RWPE2 (cell line): ENCODE measurements at places on chromosomes 6 and 20.

DNA sequence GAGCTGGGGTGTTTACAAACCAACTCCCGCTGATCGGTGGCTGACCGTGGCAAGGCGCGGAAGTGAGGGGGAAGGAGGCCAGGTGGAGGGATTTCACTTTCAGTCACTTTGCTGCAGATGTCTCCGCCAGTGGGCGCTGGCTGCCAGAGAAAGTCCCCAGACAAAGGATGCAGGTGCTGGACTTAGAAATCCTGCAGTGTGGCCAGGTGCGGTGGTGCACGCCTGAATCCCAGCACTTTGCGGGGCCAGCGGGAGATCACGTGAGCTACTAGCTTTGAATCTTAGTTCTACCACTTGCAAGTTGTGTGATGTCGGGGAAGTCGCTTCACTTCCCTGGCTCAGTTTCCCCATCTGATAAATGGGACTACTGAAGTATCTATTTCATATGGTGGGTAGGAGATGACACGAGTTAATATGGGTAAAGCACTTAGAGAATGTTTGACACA is 180.4 kb downstream of the ZNF217 start:
- peaks cover 5% of the 10 kb centered on the region for H3K27me3 ChIP-seq
- no peak overlapping the region for H3K27ac ChIP-seq
- H3K4me3 ChIP-seq, result no peak overlapping the region
- H3K36me3 ChIP-seq, result no peaks in the 10 kb centered on the region
- no peak for DNase-seq

DNA sequence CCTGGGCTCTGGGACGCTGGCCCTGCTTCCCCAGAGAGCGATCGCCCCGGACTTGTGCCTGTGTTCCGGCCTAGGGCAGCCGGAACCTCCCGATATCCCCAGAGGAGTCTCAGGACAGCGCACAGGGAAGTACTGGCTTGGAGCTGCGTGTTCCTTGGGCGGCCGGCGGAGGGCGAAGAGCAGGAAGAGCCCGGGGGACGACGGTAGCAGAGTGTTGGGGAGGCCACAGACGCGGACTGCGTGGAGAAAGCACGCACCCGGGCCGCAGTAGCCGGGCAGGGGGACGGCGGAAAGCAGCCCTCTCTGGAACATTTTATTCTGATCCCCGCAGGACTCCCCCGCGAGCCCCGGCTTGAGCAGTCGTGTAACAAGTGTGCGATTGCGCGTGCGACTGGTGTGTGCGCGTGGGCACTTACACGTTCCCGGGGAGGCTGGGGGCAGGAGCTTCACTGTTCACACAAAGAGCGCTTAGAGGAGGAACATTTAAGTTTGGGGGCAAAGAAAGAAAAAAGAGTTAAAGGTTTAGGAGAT is 36.1 kb downstream of the NCR2 start:
- H3K27me3 ChIP-seq, result peaks cover 61% of the 10 kb centered on the region
- no peak overlapping the region for H3K4me3 ChIP-seq
- no peak for DNase-seq
- no peaks in the 10 kb centered on the region for H3K4me1 ChIP-seq

- no peaks in the 10 kb centered on the region for H3K27me3 ChIP-seq
- peaks cover 61% of the 10 kb centered on the region for H3K4me1 ChIP-seq
Observed at GRCh38 chr20:45041464-45042337, 59.2 kb downstream of the KCNS1 start.

DNA sequence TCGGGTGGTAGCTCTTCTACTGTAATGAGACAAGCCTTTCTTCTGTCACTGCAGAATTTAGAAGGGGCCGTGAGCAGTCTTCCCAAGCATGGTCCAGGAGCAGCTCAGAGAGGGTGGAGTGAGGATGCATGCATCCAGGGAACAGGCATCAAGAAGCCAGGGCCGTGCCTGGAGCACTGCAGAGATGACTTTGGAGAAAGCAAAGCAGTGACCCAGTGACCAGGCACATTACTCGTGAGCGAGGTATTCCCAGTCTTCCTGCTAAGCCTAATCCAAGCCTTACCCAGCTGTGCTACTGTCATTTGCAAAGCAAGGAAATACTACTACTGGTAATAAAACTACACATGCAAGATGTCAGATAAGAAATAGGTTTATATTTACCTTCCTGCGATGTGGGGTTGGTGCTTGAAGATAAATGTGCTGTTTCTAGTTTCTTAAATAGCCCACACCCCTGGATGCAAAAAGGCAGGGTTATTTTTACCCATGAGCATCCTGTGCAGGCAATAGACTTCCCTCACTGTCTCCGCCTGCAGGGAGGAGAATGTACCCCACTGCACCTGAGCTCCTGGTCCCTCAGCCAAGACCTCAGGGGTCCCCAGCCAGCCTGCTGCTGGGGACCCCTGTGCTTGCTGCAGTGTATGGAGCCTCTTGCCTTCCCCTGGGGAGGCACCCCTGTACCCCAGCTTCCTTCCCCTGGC is 62.9 kb downstream of the SSR1 start:
- no peaks in the 10 kb centered on the region for H3K27me3 ChIP-seq
- no peak for DNase-seq
- no peak overlapping the region for H3K27ac ChIP-seq
- H3K4me1 ChIP-seq, result no peaks in the 10 kb centered on the region
- no peak overlapping the region for H3K4me3 ChIP-seq

DNA sequence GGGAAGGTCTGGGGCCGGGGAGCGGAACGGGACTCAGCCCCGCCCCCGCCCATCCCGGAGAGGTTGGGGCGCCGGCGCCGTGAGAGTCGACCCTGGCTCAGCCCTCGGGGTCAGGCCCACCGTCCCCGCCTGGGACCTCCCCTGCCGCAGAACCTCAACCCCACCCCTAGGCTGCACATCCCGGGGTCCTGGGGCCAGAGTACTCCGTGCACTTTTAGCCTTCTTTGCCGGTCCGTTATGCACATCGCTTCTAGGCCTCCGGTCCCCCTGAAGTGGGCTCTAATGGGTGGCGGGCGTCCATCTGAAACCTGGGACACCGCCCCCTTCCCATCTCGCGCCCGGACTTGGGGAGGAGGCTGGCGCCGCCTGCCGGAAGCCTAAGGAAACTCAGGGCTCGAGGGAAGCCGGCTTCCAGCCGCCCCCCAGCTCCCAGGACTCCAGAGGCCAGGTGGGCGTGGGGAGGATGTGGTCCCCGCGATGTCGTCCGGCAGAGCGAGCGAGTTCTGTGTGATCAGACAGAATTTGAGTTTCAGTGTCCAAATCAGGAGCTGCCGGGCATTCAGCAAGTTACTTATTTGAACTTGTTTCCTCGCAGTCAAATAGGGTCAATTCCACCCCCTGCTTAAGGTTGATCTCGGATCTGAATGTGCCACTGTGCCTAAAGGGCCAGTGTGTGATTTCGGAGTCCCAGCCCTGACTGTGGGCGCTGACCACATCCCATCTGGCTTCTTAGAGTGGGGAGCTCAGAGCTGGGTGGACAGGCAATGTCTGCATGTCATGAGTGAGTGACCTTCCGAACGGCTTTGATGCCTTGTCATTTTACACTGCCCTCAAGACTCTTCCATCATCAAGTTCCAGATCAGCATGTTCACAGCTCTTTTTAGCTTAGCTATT is 47.6 kb downstream of the CPXM1 start:
- H3K4me3 ChIP-seq, result peak overlapping the region; percentile 42
- no peak overlapping the region for H3K27ac ChIP-seq
- H3K27me3 ChIP-seq, result peaks cover 21% of the 10 kb centered on the region

DNA sequence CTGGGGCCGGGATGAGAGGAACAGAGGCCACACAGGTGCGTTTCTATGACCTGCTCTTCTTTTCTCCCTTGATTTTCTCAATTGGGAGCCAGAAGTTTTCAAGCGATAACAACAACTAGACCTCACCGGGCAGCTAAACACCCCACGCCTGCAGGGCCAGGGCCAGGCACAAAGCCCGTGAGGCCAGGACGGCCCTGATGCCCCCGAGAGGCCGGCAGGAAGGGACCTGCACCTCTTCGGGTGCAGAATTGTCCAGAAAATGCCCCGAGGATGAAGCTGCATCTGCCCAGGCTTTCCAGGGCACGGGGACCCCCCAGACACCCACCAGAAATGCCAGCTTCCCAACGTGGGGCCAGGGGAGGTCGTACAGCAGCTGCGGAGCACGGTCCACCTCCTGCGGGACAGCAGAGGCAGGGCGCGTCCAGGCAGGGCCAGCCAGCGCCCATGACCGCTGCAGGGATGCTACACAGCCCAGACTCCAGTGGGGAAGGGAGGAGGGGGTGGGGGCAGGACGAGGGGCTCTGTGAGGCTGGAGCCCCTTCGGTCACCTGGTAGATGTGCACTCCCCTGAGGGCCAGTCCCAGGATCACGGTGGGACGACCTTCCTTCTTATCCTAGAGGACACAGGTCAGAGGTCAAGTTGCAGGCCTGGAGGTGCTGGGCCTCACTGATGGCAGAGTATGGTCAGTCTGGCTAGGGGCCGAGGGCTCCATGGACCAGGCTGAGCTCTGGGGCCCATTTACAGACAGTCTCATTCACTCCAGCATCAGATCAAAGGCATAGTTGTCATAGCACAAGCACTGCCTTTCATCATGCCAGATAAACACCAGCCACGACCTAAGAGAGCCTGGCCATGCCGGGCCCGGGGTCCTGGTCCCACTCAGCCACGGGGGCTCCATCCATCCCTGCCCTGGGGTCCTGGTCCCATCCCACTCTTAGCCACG is 16.4 kb downstream of the FRMD1 start:
- DNase-seq, result no peak
- no peaks in the 10 kb centered on the region for H3K4me1 ChIP-seq
- H3K4me3 ChIP-seq, result no peak overlapping the region
- no peak overlapping the region for H3K27ac ChIP-seq
- no peaks in the 10 kb centered on the region for H3K36me3 ChIP-seq

DNA sequence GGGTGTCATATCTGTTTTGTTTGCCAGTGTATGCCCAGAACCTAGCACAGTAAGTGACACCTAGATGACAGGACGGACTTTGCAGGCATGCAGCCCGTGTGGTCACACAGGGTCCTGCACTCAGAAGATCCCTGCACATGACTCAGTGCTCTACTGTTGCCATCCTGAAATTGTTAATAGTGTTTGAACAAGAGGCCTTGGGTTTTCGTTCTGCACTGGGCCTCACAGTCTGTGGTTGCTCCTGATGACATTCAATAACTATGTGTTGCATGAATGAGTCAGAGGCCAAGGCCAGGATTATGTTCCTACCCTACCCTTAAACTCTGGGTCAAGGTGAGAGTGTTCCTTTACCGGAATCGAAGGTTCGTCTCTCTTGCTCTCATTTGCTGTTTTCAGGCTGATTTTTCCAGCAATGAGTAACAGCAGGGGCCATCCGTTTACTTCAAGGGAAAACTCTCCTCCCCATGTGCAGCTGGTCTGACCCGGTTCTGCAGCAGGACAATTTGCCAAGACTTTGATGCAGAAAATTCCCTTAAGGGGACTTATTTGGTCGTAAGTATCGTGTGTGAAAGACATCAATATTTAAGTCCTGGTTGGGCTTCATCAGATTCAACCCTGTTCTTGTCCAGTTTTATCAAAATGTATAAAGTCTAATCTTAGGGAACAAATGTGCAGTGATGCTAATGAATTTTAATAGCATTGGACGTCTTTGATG is 13.0 kb upstream of the PFDN4 start:
- H3K27me3 ChIP-seq, result no peaks in the 10 kb centered on the region
- H3K27ac ChIP-seq, result peak overlapping the region; percentile 9
- H3K4me3 ChIP-seq, result no peak overlapping the region
- DNase-seq, result no peak
- peaks cover 32% of the 10 kb centered on the region for H3K4me1 ChIP-seq

DNA sequence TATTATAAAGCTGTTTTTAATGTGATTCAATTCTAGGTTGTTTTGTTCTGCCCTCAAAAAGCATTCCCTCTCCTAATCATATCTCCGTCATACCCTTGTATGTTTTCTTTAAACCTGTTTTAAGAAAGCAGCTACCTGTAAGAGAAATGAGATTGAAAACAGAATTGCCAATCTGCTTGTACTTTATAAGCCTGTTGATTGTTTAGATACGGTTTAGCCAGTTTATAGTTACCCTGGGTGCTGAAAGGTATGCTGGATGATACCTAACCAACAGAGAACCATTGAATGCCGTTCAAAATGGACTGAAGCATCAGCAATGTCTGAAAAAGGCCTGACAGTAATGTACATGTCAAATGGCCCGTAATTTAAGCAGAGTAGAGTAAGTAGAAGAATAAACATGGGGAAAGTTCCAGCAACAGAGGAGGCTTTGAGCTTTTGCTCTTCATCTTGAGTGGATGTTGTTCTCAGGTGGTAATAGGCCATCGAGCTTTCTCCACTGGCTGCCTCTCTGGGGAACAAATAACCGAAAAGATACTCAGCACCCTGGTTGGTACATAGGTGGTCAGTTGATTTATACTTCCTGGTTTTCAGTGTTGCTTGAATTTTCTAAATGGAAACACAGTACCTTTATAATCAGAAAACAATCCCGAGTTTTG is 27.5 kb downstream of the PTPN1 start:
- H3K27me3 ChIP-seq, result no peaks in the 10 kb centered on the region
- peaks cover 53% of the 10 kb centered on the region for H3K4me1 ChIP-seq
- H3K36me3 ChIP-seq, result peaks cover 57% of the 10 kb centered on the region
- H3K27ac ChIP-seq, result peak overlapping the region; percentile 76
- no peak for DNase-seq

- no peaks in the 10 kb centered on the region for H3K27me3 ChIP-seq
- DNase-seq, result no peak
- H3K4me1 ChIP-seq, result no peaks in the 10 kb centered on the region
Observed at GRCh38 chr6:14472986-14473337, 355.4 kb downstream of the CD83 start.

GRCh38 chr6:33828764-33829731 is 25.2 kb upstream of the MLN start:
- no peaks in the 10 kb centered on the region for H3K36me3 ChIP-seq
- DNase-seq, result no peak
- H3K27ac ChIP-seq, result no peak overlapping the region
- peaks cover 2% of the 10 kb centered on the region for H3K4me1 ChIP-seq

GRCh38 chr6:159959165-159959975 is 9.5 kb upstream of the IGF2R start:
- no peak for DNase-seq
- no peak overlapping the region for H3K4me3 ChIP-seq
- H3K36me3 ChIP-seq, result no peaks in the 10 kb centered on the region
- no peaks in the 10 kb centered on the region for H3K27me3 ChIP-seq

- no peak for DNase-seq
- H3K36me3 ChIP-seq, result no peaks in the 10 kb centered on the region; the same call in 1 of the 2 replicates
- H3K4me1 ChIP-seq, result peaks cover 17% of the 10 kb centered on the region
- no peaks in the 10 kb centered on the region for H3K27me3 ChIP-seq
- H3K27ac ChIP-seq, result no peak overlapping the region
- no peak overlapping the region for H3K4me3 ChIP-seq
Observed at GRCh38 chr6:148997865-148998264, 251.0 kb downstream of the UST start.

- no peak overlapping the region for H3K4me3 ChIP-seq
- no peak overlapping the region for H3K27ac ChIP-seq
- no peak for DNase-seq
- no peaks in the 10 kb centered on the region for H3K36me3 ChIP-seq
Observed at GRCh38 chr6:130473886-130474285, 108.1 kb downstream of the TMEM200A start.

GRCh38 chr6:37679539-37680476 is 17.9 kb downstream of the MDGA1 start:
- no peak overlapping the region for H3K27ac ChIP-seq
- no peaks in the 10 kb centered on the region for H3K36me3 ChIP-seq
- H3K4me3 ChIP-seq, result no peak overlapping the region
- H3K4me1 ChIP-seq, result no peaks in the 10 kb centered on the region
- DNase-seq, result no peak
- H3K27me3 ChIP-seq, result no peaks in the 10 kb centered on the region

- no peak for DNase-seq
- H3K4me1 ChIP-seq, result peaks cover 46% of the 10 kb centered on the region
- no peaks in the 10 kb centered on the region for H3K36me3 ChIP-seq
- no peak overlapping the region for H3K27ac ChIP-seq
Observed at GRCh38 chr6:149898966-149899365, 1.1 kb upstream of the RAET1E start.
